ENCODE measurements at places on chromosomes 6 and 20.

- DNase-seq, result no peak
These were observed 13.5 kb upstream of the CD2AP start for GRCh38 chr6:47464052-47464451.

- DNase-seq, result no peak
These were observed 255.6 kb downstream of the MAFB start for GRCh38 chr20:40433341-40433861.

DNA sequence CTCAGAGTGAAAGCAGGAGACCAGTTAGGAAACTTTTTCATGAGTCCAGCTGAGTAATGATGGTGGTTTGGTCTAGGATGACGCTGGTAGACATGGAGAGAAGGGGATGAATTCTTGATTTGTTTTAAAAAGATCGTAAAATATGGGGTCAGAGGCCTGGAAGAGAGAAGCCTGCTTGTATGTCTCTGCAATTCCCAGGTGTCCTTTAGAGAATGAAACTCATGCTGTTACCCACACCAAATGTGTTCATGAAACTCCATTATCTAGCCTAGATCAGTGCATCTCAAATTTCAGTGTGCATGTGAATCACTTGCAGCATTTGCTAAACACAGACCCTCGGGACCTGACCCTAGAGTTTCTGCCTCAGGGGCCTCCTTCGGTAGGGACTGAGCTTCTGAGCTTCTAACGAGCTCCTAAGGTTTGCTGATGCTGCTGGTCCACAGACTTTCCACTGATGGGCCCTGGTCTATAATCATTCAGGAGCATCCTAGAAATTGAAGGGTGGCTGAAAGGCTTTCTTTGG, 302.0 kb upstream of the PLCB4 start:
- no peak for DNase-seq

DNA sequence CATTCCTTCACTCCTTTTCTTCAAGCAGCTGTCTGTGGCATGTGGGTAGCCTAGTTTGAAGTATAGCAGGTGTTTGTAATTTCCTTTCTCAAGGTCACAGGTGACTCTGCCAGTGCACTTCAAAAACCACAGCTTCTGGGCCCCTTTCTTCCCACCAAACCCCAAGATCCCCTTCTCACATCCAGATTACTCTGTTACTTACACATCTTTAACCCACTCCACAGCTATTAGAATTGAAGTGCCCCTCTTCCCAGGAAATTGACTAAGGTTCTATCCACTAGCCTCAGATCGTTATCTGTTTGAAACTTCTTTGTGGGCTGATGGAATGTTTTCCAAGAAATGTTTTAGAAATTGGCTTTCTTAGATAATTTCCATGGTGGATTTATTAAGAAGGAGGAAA, 150.8 kb downstream of the AHI1 start:
- no peak for DNase-seq

DNA sequence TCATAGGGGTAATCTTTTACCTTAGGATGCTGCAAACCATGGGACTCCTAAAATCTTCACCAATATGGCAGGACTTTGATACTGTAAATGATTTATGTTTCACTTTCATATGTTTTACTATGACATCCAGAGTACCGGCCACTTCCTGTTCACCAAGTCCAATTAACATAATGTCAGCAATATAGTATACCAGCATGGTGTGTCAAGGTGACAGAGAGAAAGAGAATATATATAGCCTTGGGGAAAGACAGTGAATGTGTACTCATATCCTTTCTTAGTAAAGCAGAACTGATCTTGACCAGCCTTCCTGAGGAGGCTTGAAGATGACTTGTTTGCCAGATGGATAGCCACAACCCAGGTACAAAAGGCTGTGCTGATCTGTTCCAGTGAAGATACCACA, 127.9 kb downstream of the NRN1 start:
- no peak for DNase-seq

DNA sequence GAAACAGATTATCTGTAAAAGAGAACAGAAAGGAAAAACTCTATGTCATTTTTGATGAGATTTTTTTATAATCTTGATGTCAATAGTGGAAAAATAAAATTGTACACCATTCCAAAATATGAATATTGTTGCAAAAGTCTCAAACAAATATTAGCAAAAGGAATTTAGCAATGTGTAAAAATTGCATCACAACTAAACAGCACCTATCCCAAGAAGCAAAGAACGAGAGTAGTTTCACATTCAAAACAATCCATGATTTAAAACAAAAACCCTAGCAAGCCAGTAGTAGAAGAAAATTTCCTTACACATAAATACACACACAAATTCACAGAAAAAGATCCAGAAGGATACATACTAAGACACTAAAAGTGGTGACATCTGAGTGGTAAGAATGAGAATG, 38.4 kb downstream of the LCA5 start:
- no peak for DNase-seq

DNA sequence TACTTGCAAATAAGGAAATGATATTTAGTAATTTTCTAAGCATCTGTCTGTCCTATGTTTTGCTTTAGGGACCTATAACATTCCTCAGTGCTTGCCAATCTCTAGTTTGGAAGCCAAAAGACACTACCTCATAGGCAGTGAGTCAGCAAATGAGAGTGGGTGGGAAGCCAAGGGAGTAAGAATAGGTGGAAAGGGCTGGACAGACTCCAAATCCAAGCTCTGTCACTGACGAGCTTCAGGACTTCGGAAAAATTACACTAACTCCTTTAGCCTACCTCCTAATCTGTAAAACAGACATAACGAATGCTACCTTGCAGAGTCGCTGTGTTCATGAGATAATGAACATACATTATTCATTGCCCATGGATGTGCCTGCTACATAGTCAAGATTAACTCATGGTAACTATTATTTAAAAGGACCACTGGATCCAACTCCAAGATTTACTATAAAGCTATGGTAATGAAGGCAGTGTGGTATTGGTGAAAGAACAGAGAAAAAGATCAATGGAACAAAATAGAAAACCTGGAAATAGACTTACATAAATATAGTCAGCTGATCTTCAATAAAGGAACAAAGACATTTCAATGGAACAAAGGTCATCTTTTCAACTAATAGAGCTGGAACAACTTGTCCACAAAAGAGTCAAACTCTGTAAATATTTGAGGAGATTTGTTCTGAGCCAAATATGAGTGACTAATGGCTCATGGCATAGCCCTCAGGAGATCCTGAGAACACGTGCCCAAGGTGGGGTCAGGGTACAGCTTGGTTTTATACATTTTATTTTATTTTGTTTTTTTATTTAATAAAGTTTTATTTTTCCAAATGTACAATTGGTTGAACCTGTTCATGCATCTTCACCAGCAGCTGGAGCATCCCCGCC, 64.1 kb downstream of the FAM50B start:
- DNase-seq, result peak; percentile 73

DNA sequence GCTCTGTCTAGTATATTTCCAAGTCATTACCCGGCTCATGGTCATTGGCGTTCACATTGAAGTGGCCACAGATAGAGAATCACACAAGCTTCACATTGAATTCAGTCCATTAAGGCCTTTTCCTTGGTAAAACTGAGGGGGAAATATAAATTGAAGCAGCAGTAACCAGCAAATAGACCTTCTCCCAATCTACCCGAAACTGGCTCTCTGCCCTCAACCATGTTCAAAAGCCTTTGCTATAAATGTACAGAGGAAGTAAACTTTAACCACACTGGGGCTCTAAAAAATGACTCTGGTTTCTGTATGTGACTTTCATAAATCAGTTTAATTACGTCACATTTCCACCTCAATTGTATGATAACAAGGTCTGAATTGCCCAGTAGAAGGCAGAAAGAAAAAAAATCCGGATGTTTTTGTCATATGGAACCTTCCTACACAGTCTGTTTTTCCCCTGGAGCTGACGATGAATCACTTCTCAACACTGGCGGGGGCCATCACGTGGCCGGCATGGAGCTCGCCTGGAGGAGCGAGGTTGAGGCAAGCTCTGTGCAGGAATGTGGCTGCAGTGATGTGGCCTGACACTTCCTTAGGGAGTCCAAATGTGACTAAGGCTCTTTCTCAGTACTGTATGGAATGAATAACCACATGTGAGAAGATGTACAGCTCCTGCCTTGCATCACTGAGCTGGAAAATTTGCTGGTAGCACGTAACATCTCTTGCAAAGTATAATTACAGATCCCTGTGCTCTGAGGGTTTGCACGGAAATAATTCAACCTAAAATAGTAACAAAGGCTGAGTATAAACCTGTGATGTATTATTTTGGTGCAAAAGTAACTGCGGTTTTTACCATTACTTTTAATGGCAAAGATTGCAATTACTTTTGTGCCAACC, 58.6 kb upstream of the SNX9 start:
- peak; percentile 71 for DNase-seq

GRCh38 chr6:116969211-116969863, 92.3 kb downstream of the RFX6 start:
- DNase-seq, result peak; percentile 60

GRCh38 chr6:84141521-84141920, 85.9 kb downstream of the CEP162 start:
- no peak for DNase-seq

DNA sequence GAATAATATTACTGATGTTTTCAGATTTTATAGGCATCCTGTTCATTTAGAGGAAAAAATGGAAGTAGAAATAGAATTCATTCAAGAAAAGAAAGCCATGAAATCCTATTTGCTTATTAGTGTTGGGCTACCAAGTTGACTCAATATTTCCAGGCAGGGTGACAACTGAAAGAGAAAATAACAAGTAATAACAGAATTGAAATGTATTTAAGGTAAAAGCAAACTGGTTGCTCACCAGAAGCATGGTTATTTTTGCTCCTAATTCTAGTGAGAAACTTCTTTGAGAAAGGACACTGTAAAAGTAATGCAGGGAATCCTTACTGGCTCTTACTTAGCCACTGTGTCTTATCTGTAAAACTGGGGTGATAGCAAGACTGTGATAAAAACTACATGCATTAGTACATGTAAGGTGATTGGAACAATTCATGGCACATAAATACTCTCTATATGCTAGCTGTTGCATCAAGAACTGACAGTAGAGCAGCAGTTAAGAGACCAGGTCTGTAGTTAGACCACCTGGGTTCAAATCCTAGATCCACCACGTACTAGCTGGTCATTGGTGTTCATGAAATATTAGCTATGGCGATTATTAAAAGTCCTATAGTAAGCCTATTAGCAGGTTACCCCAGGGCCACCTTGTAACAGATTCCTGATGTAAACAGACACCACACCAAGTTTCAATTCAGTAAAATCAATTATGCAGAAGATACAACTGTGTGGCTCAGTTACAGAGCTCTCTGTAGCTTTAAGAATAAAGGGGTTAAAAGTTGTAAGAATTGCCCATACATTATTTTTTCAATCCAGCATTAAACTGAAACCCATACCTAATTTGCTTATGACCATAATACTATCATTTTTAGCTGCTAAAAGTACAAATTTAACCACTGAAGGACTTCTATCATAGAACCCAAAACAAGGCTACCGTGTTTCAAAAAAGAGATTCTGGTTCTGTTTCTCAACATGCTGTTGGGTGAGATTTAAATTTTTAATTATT, 159.2 kb upstream of the COL21A1 start:
- DNase-seq, result no peak

- DNase-seq, result no peak
These were observed 65.2 kb downstream of the HFE start for GRCh38 chr6:26152226-26153101.

- no peak for DNase-seq
These were observed 47.2 kb downstream of the TOX2 start for GRCh38 chr20:43961541-43962471.

DNA sequence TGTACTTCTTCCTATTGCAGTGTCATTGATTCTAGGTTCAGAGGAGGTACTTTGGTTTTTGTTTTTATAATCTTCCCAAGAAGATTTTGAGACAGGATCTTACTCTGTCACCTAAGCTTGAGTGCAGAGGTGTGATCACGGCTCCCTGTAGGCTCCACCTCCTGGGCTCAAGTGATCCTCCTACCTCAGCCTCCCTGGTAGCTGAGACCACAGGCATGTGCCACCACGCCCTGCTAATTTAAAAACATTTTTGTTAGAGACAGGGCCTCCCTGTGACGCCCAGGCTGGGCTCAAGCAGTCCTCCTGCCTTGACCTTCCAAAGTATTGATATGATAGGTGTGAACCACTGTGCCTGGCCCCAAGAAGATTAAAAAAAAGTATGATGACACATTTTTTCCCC, 3.4 kb upstream of the SLC17A5 start:
- no peak for DNase-seq

DNA sequence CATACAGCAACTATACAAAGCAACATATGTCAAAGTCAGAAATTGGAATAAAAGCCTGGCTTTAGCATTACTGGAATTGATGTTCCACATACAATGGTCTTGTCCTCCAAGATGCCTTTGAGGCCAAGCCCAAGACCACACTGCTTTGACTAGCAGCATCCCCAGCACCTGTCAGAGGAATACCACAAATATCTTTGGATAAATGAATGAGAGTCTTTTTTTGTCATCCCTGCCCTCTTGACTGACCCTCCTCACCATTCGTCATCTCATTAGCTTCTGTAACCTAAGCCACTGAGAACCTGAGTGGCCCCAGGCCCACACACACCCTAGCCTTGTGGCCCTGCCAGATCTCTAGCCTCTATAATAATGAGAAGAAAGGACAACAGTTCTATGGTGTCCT, 48.5 kb downstream of the TNFRSF21 start:
- no peak for DNase-seq

GRCh38 chr20:40197691-40198090, 491.3 kb downstream of the MAFB start:
- DNase-seq, result no peak

GRCh38 chr6:2948228-2949025, 22.9 kb downstream of the SERPINB6 start:
- no peak for DNase-seq

DNA sequence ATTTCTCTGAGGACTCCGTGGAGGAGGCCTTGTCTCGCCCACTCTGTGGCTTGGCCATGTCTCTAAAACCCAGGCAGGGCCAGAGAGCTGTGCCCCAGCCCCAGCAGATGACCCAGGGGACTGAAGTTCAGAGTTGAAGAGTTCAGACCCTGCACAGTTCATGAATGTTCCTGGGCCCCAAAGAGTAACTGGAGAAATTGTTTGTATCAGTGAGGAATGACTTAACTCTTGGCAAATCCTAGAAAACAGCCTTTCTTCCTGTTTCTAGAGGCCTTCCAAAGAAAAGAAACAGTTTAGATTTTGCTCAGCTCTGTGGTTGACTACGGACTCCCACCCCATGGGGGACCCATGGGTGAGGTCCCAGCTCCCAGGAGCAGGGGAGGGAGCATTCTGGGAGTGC, 62.1 kb upstream of the EYA2 start:
- no peak for DNase-seq

GRCh38 chr20:10876558-10876957, 202.8 kb upstream of the JAG1 start:
- DNase-seq, result no peak

GRCh38 chr20:9241232-9241692, 172.4 kb downstream of the PLCB4 start:
- no peak for DNase-seq

DNA sequence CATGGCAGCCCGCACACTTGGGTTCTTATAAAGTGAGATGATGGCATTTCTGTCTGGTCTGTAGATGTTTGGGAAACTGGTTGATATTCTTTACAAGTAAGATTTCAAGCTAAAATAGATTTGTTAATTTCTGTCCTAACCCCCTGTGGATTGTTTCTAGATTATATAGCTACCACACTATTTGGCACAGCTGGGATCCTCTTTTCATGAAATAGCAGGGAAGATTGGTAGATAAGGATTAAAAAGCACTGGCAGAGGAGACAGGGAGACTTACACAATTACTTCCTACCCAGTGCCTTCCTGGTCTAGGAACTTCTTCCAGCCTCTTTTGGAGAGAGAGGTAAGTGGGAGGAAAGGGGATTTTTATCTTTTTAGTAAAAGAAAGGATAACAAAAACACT, 13.2 kb upstream of the ATXN1 start:
- no peak for DNase-seq

Measured in Caco-2 (cell line).